AG08396 (cell line): ENCODE measurements at places on chromosomes 3 and 15.

GRCh38 chr15:51917493-51917892 lies 54.1 kb downstream of the LEO1 start:
- DNase-seq, result no peak

- no peak for DNase-seq
Observed at GRCh38 chr15:89910891-89911626, 1.7 kb downstream of the ARPIN start.

DNA sequence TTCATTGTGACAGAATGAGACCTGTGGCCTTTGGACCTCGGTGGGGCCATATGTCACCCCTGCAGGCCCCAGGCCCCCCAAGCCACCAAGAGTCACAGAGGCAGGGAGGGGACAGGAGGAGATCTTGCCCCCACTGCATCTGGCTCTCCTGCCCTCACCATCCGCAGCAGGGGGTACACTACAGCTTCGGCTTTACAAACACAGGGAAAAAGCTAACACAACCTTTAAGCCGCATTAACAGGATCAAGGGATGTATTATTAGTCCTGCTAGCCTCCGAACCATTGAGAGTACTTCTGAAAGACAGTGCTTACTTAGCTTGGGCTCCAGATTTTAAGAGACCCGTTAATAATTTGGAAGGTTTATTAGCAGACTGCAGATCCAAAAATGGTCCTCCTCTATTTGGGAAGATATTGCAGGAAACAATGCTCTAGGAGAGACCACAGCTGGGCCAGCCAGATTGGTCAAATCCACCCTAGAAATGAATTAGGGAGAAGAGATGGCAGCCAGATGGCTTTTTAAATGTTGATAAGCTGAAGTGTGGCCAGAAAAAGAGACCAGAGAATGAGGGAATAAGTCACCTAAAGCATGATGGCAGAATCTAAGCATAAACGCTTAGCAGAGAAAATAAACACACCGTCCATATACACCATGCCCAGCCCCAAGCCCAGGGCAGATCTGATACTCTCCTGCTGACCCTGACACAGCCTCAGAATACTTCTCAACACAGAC lies 31.5 kb downstream of the SRGAP3 start:
- no peak for DNase-seq

GRCh38 chr15:98896002-98896721 lies 111.4 kb downstream of the PGPEP1L start:
- DNase-seq, result peak; percentile 56

DNA sequence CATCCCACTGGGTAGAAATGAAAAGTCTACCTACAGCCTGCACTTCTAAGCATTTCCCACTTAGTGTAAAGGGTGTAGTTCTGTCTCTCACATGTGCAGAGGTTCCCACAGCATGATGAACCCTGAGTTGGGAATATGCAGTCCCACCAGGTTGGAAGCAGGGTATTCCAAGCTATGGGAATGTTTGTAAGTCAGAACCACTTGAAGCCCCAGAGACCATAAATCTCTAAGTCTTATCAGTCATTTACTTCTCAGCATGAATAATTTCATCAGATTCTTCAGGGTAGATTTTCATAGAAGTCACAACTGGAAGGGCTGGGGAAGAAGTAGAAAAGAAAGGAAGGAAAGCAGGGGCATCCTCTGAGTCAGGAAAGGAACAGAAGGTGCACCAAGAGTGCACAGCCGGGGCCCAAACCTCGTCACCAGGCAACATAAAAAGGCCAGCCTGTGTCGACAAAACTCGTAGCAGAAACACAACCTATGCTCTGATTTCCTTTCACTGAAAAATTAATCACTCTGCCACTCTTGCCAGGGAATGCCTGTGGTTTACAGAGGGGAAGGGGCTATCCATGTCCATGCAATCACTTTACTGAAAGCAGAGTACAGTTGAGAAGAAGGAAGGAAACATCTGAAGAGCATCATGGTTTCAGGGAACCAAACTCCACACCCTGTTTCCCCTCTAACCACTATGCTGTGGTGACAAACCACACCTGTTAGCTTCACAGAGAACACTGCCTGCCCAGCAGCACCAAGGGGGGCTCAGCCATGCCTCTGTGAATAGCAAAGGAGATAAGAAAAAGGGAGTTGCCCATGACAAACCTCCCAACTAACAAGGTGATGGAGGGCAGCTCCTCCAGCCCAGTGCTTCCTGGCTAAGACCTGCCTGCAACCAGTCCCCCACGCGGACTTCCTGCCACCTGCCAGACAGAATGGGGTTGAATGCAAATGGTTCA lies 40.5 kb downstream of the SH3BP5 start:
- DNase-seq, result no peak

- no peak for DNase-seq
Observed at GRCh38 chr15:66909381-66909890, 156.0 kb upstream of the SMAD3 start.

GRCh38 chr15:53130943-53131342 lies 340.8 kb upstream of the ONECUT1 start:
- DNase-seq, result no peak

DNA sequence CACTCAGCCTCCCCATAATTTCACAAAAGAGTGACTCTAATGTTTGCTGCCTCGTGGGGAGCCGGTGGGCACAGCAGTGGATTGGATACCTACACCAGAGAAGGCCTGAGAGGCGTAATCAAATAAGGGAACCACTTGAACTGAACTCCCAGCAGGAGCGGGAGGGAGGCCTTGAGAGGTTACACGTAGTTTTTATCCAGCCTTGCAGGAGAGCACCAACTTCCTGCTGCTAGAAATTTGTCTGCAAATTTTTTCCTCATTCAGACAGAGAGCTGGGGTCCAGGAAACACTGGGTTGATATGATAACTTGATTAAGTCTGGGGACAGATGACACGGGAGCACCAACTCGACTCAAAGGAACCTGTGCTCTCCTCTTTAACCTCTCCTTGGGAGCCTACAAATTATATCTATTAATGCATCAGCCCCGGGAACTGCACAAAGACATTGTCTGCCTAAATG lies 69.8 kb downstream of the HES1 start:
- no peak for DNase-seq

- DNase-seq, result no peak
Observed at GRCh38 chr3:40989141-40990061, 209.9 kb upstream of the CTNNB1 start.

- DNase-seq, result peak; percentile 18
Observed at GRCh38 chr3:134517791-134518190, 31.9 kb downstream of the CEP63 start.

DNA sequence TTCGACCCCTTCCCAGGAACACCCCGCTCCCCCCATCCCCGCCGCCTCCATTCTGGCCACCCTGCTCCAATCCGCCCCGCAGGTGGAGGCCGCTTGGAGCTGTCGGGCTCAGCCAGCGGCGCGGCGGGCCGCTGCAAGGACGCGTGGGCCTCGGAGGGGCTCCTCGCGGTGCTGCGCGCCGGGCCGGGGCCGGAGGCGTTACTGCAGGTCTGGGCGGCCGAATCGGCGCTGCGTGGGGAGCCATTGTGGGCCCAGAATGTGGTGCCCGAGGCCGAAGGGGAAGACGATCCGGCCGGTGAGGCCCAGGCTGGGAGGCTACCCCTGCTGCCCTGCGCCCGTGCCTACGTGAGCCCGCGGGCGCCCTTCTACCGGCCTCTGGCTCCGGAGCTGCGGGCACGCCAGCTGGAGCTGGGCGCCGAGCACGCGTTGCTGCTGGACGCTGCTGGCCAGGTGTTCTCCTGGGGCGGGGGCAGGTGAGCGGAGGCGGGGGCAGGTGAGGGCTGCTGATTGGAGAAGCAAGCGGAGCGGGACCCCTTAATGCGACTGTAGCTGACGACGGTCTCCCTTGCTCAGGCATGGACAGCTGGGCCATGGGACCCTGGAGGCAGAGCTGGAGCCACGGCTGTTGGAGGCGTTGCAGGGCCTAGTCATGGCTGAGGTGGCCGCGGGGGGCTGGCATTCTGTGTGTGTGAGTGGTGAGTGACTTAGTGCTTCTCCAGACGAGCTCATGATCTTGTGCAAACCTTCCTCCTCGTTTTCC lies 2.5 kb downstream of the RCCD1 start:
- DNase-seq, result peak; percentile 68

- DNase-seq, result no peak
Observed at GRCh38 chr3:79410617-79411016, 357.2 kb downstream of the ROBO1 start.

- no peak for DNase-seq
Observed at GRCh38 chr3:34364335-34364734, 565.9 kb downstream of the PDCD6IP start.

DNA sequence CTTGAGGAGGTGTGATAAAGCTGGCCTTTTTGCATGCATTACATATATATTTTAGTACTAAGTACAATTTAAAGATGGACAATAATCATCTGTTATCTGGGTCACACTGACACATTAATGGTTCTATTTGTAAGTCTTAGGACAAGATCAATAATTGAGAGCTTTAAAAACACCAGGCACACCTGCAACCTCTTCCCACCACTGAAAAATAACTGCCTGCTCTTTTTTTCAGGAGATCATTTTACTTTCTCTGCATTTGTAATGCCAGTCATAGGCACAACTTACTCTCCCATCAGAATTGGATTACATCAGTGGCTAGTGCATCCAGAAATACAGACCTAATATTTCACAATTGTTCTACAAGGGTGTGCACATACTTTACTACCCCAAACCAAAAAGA lies 149.8 kb downstream of the MECOM start:
- no peak for DNase-seq

GRCh38 chr3:129278966-129279906 lies 566 bp downstream of the HMCES start:
- peak; percentile 58 for DNase-seq

DNA sequence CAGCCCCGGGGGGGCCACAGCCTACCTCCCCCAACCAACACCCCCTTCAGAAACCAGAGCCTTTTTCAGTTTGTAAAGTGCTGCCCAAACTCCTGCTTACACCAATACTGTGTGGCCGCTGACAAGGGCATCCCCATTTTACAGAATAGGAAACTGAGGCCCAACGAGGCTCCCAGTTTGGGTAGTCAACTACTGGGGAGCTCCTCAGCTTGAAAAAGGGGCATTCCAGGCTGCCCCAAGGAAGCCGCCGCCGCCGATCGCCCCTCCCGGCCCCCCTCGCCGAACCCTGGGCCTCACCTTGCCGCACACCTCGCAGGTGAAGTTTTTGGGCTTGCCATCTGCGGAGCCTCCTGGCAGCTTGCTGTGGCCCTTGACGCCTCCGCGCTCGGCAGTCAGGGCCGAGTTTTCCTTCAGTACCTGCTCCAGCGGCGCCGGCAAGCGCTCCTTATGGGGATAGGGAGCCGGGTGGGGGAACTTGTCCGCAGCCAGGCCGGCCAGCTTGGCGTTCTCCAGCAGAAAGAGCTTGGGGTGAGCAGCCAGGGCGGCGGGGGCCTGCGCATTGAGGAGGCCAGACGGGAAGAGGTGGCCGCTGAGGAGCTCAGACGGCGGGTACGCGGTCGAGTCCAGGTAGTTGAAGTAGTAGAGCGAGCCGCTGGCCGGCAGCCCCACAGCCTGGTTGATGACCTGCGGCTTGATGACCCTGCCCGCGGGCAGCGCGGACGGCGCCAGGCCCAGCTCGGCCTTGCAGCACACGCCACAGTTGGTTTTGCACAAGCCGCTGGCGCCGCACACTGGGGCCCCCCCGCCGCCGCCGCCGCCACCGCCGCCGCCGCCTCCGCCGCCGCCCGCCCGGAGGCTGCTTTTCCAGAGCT lies 1.4 kb downstream of the FEZF2 start:
- no peak for DNase-seq

DNA sequence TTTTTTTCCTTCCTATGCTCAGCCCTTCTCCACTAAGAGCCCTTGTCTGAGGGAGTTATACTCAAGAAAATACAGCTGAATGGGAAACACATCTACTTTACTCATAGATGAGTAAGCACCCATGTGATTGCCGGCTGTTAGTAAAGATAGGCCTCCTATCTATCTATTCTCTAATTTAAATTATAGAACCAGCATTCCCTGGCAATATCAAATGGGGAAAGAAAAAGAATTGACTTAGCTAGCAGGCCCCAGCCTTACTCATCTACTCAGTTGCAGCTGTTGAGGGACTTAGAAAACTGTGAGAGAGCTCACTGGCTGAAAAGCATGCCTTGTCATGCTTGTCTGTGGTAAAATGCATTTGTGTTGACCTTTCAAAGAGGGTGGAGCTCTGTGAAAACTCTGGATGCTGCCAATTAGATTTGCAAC lies 116.9 kb upstream of the LRRFIP2 start:
- DNase-seq, result peak; percentile 53

DNA sequence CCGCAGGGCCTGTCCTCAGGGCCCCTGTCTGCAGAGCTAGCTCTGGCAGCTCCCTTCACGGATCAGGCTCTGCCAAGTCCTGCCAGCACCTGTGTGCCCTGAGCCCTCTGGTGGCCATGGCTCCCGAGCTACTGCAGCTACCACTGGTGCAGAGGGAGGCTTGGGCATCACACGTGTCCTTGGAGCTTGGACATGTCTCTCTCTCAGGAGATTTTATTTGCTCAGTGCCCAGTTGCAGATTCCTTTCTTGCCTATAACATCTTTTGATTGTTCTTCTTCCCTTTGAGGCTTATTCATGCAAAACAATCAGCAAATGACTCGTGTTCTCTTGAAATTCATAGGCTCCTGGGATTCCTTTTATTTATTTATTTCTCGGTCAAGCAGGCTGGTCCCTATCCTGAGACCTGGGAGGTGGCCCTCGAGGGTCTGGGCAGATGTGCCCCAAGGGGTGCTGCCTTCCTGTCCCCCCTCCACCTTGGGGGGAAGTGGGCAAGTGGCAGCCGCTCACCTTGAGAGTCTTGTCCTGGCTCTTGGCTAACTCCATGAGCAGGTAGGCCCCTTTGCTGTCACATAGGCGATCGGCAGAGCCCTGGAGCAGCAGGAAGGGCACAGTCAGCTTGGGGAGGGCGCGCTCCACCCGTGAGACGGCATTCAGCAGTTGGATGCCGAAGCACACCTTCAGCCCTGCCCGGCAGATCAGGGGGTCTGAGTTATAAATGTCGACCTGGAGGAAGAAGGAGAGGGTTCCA lies 21.9 kb downstream of the ABTB1 start:
- no peak for DNase-seq

DNA sequence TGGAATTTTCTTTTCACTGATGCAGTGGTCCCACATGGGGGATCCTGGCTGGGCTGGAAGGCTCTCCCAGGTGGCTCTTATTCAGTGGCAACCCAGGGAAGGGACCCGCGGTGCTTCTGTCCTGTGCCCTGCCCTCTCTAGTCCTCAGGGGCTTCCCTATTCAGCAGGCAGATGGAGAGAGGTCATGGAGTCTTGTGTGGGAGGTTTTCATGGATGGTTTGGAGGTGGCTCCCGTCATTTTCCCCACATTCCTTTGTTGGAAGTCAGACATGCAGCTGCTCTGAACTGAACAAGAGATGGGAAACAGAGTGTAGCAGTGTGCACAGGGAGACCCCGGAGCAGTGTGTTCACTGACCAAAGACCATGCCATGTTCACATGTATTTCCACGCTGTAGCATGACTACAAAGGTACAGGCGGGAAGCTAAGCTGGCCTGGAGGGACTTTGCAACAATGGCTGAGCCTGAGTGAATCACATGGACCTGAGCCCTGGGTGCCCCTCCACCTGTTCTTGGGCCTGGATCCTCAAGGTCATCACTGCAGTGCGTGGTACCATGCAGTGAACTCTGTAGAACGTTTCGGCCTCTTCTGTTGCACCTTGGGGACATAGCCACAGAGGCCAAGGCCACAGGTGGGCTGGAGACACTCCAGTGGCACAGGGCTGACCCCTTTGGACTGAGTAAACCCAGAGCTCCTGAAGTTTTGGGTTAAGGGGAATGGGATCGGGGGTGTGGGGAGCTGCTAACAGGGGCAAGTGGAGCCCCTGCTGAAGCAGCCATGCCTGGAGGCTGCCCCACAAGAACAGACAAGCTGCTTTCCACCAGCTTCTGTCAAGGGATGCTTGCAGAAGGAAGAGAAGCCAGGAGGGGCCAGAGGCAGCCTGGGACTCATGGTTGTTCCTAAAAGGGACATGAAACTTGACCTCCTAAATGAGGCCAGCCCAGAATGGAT lies 123.0 kb downstream of the ASB7 start:
- DNase-seq, result peak; percentile 46

- DNase-seq, result no peak
Observed at GRCh38 chr3:108473711-108474110, 36.7 kb downstream of the MYH15 start.
